ENCODE measurements at places on chromosomes 16 and 17.

- DNase-seq = no peak
These were observed 17.1 kb upstream of the ST6GALNAC1 start for GRCh38 chr17:76660656-76661042.

GRCh38 chr17:39556423-39556822, 51.3 kb downstream of the NEUROD2 start:
- no peak for DNase-seq

- no peak for DNase-seq
These were observed 125.5 kb upstream of the CACNG3 start for GRCh38 chr16:24130494-24131085.

DNA sequence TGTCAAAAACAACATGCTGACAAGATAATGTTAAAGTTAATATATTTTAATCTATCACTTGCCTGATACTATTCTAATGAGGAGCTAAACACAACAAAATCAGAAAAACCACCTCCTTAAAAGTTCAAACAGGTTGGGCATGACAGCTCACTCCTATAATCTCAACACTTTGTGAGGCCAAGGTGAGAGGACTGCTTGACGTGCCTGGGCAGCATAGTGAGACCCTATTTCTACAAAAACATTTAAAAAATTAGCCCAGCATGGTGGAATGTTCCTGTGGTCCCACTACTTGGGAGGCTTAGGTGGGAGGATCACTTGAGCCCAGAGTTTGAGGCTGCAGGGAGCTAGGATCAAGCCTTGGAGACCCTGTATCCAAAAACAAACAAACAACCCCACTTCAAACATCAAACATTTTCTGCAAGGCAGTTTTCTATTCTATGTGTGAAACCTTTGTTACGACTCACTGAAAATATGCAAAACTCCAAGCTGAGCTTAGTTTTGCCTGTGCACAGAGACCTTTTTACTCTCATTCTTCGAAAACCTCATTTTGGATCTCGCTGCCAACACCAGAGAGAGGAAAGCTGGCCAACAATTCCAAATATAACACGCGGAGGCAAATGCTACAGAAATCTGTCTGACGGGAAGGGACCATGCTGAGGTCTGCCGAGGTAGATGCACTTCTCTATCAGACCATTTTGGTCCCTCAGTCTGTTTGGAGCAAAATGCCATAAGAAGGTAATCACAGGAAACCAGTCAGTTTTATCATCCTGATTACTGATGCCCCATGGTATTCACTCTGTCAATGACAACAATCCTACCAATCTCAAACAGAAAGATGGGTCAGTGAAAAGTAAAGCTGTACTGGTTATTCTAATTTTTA, 6.2 kb downstream of the PHF12 start:
- no peak for DNase-seq

Data from SK-N-SH (cell line).